ENCODE measurements at places on chromosomes 1 and 21.

GRCh38 chr1:54551891-54552290 is 3.9 kb downstream of the ACOT11 start:
- no peak for DNase-seq

DNA sequence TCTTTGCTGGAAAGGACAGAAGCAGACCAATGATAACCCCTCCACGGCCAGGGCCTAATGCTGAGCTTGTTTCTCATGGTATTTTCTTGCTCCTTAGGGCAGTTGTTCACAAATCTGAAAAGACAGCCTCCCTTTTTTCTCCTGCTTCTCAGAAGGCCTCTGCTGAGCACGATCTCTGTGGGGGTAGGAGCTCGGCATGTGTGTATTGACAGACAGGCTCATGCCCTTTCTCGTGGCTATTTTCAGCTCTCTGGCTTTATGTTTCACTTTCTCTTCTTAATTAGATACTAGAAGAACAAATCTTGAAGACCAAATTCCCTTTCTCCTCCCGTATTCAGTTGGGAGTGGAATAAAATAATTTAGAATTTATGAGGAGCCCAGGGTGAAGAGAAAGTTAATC is 768 bp upstream of the RIIAD1 start:
- DNase-seq, result no peak

GRCh38 chr21:36297938-36298572 is 21.9 kb upstream of the MORC3 start:
- DNase-seq, result peak; percentile 61

DNA sequence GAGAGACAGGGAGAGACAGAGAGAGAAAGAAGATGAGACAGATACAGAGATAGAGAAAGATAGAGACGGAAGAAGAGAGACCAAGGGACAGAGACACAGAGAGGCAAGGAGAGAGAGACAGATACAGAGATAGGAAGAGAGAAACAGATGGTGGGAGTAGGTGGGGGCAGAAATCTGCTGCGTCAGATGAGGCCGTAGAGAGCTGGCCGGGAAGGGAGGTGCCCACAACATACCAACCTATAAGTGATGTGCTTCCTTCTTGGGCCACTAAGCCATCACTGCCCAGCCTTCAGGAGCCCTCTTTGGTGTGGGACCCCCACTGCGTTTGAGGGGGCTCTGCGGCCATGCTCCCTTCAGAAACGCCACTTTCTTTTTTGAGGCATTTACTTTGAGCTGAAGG is 307.6 kb upstream of the VAMP3 start:
- DNase-seq, result no peak

DNA sequence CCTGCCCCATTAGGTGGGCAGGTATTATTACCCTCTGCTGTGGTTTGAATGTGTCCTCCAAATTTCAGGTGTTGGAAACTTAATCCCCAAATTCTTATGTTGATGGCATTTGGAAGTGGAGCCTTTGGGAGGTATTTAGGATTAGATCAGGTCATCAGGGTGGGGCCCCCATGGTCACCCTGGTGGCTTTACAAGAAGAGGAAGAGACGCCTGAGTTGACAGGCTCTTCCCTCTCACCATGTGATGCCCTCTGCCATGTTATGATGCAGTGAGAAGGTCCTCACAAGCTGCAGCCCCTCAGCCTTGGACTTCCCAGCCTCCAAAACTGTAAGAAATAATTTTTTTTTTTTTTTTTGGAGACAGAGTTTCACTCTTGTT is 8.8 kb upstream of the THEMIS2 start:
- no peak for DNase-seq

GRCh38 chr1:203017692-203018091 is 8.6 kb upstream of the PPFIA4 start:
- DNase-seq, result no peak

GRCh38 chr1:76083189-76083588 is 8.6 kb downstream of the ST6GALNAC3 start:
- no peak for DNase-seq

DNA sequence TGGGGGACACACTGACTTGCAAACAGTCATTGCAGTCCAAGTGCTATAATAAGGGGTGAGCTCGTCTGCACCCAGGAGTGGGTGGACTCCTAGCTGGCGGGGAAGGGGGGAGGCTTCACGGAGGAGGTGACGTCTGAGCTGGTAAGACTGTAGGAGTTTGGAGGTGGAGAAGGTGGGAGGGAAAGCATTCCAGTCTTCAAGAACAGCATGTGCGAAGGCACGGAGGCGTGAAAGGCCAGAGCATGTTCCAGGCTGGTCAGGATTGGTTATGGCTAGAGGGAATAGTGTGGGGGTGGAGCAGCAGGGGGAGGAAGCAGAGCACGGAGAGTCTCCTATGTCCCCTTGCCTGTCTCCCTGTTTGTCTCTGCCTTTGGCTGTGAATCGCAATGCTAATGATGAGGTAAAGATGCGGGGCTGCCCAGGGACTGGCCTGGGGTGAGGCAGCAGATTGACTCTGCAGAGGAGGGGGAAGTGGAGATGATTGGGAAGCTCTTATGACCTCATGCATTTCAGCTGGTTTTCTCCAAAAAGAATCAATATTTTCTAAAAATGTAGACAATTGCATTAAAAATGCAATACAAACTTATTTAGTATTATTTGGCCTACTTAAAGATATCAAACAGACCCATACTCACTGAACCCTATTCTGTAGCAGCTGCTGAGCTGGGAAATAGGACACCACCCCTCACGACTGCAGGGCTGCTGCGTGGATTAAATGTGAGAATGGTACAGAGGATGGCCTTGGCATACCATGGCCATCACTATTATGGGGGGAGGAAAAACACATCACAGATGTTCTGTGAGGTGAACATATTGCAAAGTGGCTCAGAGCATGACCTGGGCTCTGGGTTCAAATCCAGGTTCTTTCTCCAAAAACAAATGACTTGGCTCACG is 2.6 kb upstream of the ZNF436 start:
- no peak for DNase-seq

- DNase-seq, result no peak
Measured at GRCh38 chr1:92909321-92909720, 51.9 kb downstream of the DIPK1A start.

All from activated CD4-positive, CD25-positive, alpha-beta regulatory T cell treated with anti-CD3 and anti-CD28 coated beads, Interleukin-2, amount 50 U/mL, for 72 hours (primary cell).